ENCODE measurements at places on chromosomes 4 and X.

- DNase-seq = no peak
These were observed 26.5 kb upstream of the IRAK1 start for GRCh38 chrX:154046031-154046781.

- DNase-seq = no peak
These were observed 324.9 kb upstream of the CASK start for GRCh38 chrX:42248226-42248625.

- no peak for DNase-seq
These were observed 144.9 kb downstream of the MAGEC2 start for GRCh38 chrX:142060191-142060590.

- DNase-seq = no peak
These were observed 135.3 kb upstream of the LDB2 start for GRCh38 chr4:17033768-17034181.

DNA sequence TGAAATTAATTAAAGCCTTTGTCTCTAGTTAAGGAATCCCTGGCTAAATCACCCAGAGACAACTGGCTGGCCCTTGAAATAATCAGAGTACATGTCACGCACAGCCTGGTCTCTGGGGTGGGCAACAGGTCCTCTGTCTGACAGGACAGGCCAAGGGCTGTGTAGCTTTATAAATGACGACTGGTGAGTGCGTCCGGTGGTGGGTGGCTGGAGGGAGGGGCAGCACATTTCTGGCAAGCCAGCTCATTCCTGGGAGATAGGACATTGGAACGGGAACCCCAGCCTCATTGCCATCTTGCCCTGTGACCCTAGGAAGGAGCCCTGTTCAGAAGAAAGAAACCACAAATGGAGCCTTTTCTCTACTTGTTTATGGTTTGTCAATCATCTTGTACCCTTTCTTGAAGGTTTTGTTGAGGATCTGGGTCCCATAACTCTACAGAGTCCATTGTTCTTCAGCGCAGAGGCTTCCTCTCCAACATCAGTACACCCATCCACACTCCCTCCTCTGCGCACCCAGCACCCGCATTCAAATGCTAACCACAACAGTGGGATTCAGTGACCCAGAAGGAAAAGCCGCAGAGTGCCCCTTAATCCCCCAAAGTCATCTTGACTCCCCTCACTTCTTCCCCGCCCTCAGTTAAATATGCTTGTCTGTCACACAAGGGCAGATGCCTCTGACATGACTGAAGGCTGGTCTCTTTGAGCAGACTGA is 368.1 kb downstream of the UNC5C start:
- DNase-seq = no peak

GRCh38 chr4:123977641-123978081 is 581.1 kb downstream of the SPRY1 start:
- no peak for DNase-seq

DNA sequence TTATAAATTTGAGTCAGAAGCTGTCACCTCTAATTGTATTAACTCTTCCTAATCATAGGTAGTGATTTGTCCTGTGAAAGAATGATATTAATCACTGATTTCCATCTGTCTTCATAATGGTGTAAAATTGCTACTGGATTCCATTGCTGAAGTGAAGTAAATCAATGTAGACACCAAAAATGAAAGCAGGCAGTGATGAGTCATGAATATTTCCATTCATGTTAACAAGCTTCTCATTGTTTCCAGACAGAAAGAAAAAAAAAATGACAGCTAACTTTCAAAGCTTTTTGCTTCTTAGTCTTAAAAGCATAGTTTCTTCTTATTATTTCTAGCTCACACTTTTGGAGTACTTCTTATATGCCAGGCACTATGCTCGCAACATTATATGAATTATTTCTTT is 21.5 kb downstream of the FAM114A1 start:
- no peak for DNase-seq

- DNase-seq = no peak
These were observed 60.4 kb upstream of the HPF1 start for GRCh38 chr4:169818063-169818679.

DNA sequence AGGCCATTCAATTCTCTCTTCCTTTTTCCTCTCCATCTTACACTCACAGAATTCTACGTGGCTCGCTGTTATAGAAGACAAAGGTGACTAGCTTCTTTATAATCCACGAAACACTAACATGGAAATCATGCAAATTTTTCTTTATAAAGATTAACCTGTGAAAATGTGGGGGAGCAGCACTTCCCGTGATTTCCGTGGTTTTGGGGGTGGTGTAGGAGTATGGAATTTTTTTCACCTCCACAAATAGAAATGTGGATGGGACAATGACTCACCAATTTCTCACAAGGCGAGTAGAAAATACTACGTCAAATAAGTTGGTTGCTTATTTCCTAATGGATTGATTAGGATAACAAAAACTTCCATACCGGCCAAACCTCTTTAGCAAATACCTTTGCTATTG is 719.2 kb upstream of the TENM3 start:
- no peak for DNase-seq

GRCh38 chrX:39857780-39858179 is 240.0 kb downstream of the BCOR start:
- DNase-seq = no peak

DNA sequence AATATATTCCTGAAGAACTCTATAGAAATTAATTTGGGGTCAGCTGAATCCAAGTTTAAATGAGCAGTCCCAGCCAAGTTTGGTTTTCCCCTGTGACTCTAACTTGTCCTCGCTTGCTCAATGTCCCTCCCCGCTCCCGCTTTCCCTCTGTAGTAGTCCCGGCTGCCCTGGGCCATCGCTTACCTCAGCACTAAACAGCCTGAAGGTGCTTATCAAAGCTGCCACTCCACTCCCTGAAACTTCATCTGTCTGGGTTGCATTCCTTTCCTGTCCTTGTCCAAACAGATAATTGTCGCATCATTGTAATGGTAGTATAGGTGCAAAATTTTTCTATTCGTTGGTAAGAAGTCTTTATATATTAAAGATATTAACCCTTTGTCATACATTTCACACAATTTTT is 12.8 kb downstream of the SLC25A43 start:
- DNase-seq = no peak

DNA sequence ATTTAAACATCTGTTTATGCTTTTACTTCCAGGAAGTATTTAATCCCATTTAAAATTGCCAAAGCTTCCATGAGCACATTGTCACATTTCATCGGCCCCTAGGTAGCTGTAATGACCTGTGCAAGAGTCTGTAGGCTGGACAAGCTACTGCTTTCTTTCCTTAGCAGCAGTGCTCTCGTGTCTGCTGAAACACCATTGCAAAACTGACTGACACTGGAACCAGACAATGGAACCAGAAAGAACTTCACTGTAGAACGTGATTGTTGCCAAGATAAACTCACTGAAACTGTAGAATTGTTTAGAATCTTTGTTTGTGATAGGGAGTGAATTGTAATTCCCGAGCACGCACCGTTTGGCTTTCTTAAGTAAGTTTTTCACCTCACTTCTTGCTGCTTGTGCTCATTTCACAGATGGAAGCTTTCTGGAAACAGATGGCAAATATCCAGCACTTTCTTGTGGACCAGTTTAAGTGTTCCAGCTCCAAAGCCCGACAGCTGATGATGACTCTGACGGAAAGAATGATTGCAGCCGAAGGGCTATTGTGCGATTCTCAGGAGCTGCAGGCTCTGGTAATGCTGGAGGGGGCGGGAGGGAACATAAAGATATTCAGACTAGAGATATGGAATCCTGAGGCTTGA is 36.9 kb downstream of the EVC start:
- DNase-seq = no peak

DNA sequence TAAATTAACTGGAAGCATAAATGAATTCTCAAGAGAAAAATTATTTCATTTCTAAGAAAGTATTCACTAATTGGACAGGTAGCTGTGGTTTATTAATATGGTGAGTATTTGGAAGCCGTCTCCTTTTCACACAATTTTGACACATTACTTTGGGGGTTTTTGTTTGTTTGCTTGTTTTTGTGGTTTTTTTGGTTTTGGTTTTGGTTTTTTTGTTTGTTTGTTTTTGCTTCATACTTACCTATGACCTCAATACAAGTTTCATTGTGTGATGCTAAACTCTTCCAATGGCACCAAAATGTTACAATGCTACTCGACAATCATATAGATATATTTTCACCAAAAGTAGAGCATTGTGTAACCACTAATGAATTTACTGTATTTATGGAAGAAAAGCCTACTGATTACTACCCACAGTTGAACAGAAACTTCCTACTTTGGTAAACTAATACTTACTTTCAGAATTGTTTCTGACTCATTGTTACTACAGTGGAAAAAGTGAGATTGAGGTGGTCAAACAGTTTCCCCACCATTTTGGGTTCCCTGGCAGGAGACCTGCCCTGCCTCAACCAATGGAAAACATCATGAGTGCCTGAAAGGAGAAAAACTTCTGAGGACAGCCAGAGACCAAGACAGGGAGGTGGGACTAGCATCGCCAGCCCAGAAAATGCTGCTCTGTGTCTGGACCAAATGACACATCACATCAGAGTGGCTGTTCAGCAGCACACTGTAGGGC is 443.1 kb downstream of the HNRNPD start:
- no peak for DNase-seq

DNA sequence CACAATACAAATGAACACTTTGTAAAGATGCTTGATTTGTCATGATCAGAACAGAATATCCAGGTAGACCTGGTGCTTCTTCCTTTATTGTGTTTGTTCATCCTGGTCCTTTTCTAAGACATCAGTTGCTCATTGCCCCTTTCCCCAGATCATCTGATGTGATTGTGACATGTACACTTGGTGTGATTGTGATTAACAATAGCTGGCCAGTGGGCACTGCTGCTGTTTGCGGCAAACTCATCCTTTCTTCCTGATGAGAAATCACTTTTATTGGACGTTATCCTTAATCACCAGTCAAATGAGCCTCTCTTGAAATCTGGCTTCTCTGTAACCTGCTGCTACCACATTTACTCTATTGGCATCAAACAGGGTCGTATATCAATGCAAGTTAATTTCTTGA is 135.1 kb downstream of the PCDH7 start:
- no peak for DNase-seq

DNA sequence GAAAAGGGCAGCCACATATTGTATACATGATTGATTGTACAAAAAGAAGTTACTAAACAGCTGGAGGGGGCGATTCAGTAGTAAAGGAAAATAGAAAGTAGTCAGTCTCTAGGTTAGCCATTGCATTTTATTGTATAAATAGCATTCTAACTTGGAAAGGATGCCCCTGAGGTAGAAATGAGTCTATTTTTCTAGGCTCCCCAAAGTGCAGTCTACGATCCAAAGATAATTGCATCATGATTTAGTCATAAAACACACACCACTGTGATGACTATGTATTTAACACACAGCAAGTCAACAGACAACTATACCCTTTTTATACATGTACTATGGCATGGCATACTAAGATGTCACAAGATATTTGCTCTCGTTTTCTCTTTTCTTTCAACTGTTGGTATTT is 204.9 kb downstream of the APBB2 start:
- no peak for DNase-seq

GRCh38 chr4:78131403-78131802 is 74.3 kb downstream of the FRAS1 start:
- DNase-seq = no peak

DNA sequence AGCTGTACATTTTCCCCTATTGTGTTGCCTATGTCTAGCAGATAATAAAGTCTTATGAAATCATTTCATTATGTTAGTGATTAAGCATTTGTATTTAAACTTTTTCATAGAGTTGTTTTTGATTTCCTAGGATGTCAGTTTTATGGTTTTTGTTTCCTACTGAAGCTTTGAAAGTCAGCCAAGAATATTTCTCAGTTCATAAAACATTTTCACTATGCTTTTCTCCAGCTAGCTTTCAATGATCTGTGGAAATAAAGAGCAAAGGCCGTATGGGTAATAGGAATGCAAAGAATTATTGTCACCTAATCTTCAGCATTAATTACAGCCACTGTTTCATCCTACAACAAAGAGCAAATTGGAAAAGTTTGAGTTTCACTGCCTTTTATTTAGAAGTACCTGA is 145.7 kb upstream of the NUDT6 start:
- no peak for DNase-seq

- DNase-seq = no peak
These were observed 83.4 kb upstream of the SHISA3 start for GRCh38 chr4:42313872-42314271.

DNA sequence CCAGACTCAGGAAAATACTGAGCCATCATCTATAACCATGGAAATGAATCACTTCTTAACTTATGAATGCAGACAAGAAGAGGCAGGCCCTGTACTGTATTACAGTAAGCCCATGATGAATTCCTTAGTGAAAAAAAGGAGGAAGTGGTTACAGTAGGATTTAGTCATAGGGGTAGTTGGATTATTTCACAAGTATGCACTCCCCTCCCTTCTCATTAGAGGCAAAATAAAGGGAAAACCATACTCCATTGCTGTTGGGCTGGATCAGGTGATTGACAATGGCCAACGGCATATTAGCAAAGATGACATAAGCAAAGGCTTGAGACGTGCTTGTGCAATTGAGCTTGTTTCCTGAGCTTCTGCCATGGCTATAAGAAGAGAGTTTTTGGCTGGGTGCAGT is 181.1 kb upstream of the PRPS2 start:
- DNase-seq = no peak

GRCh38 chr4:56181140-56181953 is 205.9 kb downstream of the AASDH start:
- DNase-seq = no peak

- no peak for DNase-seq
These were observed 9.0 kb downstream of the ZNF275 start for GRCh38 chrX:153342762-153343558.

GRCh38 chrX:130654409-130654950 is 248.5 kb downstream of the ENOX2 start:
- no peak for DNase-seq

DNA sequence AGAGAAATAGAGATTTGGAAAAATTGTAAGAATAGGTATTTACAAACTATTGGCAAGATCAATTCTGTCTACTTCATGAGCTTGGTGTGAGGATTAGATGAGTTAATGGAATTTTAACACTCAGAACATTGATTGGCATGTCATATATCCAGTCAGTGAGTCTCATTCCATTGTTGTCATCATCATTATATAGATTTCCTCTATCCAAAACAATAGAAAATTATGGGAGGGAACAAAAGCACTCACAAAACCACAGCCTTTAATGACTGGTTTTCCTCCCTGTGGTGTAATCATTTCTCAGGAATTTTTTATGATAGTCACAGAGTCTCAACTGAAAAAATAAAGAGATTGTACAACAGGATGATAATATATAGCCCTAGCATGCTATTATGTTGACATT is 21.1 kb downstream of the KLHL5 start:
- DNase-seq = no peak

- no peak for DNase-seq
These were observed 640 bp downstream of the BANK1 start for GRCh38 chr4:101791182-101791558.

GRCh38 chr4:81031796-81032551 is 1.5 kb downstream of the BMP3 start:
- no peak for DNase-seq

DNA sequence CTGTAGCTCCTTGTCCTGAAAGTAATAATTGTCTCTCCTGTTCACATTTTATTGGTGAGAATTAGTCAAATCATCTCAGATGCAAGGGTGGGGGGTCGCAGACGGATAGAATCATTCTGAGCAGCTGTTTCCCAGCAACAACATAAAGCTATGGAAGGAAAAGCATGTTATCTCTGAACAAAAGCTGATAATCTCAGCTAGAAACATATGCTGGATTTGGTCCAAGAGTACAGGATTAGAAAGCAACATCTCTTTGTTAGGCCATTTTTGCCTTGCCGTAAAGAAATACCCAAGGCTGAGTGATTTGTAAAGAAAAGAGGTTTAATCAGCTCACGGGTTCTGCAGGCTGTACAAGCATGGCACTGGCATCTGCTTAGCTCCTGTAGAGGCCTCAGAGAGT is 472.8 kb upstream of the BOD1L1 start:
- no peak for DNase-seq
